T-helper 1 cell (primary cell): ENCODE measurements at places on chromosomes 6 and 20.

DNA sequence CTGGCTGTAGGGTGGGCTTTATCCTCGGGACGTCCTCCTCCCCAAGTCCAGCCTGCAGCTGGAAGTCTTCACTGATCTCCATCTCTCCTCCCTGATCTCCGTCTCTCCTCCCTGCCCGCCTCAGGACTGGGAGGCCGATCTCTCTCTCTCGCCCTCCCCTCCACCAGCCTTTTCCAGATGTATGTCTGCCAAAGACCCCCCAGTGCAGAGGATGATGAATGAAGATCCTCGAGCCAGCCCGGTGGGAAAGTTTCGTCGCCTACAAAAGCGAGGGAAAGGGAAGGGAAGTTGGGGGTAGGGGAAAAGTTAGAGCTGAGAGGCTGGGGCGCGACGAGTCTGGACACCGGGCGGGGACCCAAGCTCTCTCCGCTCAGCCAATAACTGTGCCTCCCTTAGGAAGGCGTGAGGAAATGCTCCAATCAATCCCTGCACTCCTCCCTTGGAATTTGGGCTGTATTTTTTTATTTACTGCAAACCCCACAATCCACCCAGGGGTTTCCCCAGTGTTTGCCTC, 595 bp upstream of the SRF start:
- no peak for DNase-seq

DNA sequence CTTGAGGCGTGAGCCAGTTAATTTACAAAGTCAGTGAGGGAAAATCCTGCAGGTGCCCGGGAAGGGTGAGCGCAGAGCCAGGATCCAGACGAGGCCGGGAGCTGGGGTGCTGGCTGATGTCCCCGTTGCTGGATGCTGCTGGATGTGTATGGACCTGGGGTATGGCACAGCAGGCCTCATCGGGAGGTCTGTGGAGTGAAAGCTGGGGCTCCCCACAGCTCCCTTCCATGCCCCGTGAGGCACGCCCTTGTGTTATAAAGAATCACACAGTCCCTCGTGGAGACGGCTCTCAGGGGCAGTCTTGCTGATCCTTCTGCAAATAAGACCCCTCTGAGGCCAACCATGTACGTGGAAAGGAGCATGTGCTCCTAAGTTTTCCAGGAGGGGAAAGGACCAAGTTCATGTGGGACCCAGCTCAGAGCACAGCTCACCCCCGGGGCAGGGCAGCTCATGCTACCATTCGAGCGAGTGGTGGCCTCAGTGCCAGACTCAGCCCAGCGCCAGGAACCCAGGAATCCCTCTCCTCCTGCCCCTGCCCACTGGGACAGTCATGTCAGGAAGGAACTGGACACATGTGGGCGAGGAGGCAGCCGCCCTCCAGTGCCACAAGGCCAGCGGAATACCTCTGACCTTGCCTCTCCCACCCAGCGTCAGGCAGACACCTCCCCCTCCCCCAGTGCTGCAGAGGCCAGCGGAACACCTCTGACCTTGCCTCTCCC, 97.5 kb downstream of the CDH4 start:
- no peak for DNase-seq

GRCh38 chr6:147406783-147407182, 101.7 kb upstream of the SAMD5 start:
- DNase-seq = no peak

DNA sequence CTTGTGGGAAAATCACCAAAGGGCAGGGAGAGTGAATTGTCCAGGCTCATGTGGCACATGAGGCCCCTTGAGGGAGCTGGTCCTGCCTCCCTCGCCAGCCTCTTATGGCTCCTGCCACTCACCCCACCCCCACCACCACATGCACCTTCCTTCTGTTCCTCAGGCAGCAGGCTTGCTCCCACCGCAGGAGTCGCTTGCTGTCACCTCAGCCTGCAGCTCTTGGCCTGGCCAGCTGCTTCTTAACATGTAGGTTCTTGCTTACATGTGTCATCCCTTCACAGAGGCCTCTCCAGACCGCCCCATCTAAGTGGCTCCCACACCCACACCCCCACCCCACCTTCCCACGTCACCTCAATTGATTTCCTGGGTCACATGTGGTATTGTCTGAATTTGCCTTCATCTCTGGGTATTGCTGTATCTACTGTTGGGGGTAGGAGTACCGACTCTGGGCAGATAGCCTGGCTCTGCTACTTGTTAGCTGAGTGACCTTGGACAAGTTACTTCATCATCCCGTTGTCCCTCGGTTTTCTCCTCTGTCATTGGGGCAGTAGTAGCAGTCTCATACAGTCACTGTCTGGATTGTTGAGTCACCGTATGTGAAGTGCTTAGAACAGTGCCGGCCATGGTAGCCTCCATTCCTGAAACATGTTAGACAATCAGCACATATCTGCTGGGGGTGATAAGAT, 41.7 kb downstream of the SLC9A8 start:
- DNase-seq = no peak

- DNase-seq = no peak
Measured at GRCh38 chr6:101818051-101818450, 424.5 kb downstream of the GRIK2 start.

GRCh38 chr6:15033850-15034203, 212.0 kb upstream of the JARID2 start:
- DNase-seq = no peak

GRCh38 chr6:106825156-106825555, 149.4 kb downstream of the CD24 start:
- no peak for DNase-seq

DNA sequence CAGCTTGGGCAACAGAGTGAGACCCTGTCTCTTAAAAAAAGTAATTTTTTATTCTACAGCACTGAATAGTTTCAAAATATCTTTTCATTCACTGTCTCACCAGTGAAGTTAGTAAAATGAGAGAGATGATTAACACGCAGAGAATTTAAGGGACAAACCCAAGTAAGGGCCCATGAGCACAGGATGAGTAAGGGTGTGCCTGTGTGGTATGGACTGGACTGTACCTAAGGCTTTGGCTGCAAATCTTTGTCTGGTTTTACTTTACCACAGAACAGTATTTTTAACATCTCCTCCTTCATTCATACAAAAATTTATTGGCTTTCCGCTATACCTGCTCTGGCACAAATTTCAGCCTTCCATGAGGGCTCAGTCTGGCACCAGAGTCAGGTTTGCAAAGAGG, 433.3 kb downstream of the UTRN start:
- no peak for DNase-seq

DNA sequence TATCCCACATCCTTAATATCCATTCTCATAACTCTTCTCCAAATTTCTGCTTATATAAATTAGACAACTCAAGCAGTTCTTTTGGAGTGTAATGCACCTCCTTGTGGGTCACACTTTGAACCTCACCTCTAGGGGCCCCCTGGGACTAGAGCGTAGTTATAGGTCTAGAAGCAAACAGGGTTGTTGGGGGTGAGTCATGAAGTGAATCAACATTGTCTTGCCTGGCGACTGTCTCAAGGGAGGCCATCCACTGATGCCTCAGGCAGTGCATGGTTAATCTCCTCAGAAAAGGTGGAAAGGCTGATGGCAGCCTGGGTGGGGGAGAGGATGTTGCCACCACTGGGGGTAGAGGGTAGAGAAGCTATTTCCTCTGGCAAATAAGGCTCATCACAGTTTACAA, 129.1 kb downstream of the TNFRSF21 start:
- no peak for DNase-seq

DNA sequence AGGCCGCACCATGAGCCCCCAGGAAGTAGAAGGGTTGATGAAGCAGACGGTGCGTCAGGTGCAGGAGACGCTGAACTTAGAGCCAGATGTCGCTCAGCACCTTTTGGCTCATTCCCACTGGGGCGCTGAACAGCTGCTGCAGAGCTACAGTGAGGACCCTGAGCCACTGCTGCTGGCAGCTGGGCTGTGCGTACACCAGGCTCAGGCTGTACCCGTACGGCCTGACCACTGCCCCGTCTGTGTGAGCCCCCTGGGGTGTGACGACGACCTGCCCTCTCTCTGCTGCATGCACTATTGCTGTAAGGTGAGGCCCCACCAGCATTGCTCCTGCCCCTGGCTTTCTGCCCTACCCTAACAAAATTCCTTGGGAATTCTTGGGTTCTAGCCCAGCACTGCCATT, 13.1 kb downstream of the DNPH1 start:
- no peak for DNase-seq

- no peak for DNase-seq
Measured at GRCh38 chr6:37804586-37804985, 14.9 kb upstream of the ZFAND3 start.
